ENCODE measurements at places on chromosomes 5 and 9. TPM values are rescaled to one million over a fixed set of nuclear protein-coding genes. Genes with fewer than 3 reads are reported as not detected.

Gene SURF2
- 10.2 TPM for total RNA-seq

GRCh38 chr5:169651526-169651925 lies 14.5 kb downstream of the DOCK2 start:
- DNase-seq: no peak

DNA sequence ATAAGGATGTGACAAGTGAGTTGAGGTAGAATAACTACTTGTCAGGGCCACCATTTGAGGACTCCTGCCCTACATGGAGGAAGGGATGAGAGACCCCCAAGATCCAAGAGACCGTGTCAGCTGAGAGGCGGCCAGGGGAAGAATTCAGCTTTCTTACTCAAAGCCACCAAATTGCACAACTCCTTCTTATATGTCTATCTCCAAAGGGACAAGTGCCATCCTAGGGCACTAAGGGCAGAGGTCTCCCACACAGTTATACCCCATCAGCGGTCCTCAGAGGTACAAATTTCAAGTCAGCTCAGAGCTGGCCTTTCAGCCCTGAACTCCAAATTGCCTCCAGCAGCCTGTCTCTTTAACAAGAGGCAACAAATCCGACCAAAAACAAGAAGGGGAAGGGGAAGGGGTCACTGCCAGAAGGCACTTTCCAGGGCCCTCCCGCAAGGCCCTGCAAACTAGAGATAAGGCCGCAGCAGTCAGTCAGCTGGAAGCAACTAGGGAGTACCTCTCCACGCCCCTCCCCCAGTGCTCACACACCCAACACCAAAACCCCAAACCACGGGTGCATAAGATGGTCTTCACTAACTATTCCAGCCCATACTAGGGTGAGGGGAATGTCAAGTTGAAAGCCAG lies 6.1 kb upstream of the STOML2 start:
- DNase-seq: no peak

DNA sequence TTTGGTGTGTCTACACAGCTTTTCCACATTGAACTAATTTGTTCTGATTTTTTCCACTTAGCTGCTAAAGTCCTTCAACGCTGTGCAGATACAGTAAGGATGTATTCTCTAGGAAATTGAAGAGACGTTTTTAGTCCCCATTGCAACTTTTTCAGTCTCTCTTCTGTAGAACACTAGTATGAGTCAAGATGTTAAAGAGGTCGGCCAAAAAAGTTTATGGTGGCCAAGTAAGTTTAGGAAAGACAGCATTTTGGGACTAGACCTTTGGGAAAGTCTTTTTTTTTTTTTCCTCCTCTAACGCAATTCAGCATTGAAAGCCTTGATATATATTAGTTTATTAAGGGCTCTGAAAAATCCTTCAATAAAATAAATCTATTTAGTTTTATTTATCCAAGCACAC lies 243.5 kb upstream of the FBXL7 start:
- DNase-seq: no peak

Gene CDH12
- total RNA-seq: not detected

GRCh38 chr5:171580502-171581265 lies 161.2 kb downstream of the FGF18 start:
- DNase-seq: no peak
